ENCODE measurements at places on chromosomes 2 and 18.

- DNase-seq = no peak
Observed at GRCh38 chr2:176960736-176961520, 251.7 kb upstream of the HNRNPA3 start.

DNA sequence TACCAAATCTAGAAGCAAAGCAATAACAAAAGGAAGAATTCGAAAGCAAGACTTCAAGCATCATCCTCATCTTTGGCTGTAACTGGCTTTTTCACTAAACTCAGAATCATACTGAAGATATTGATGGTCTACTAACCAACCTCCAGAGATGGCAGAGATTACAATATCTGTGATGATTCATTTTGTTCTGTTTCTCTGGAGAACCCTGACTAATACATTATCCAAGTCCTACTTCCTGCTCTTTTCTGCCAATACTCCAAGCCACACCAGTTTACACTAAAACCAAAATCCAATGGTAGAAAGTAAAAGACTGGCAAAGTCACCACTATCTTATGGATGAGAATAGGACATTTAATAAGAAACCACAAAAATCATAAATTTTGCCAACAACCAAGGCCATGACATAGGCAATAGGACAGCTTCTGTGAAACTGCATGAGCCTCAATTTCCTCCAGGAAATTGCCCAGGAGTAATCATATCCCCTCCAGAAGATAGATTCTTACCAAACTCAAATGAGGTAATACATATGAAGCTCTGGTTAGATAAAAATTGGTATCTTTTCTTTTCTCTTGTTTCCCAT, 159.8 kb downstream of the METTL4 start:
- no peak for DNase-seq

DNA sequence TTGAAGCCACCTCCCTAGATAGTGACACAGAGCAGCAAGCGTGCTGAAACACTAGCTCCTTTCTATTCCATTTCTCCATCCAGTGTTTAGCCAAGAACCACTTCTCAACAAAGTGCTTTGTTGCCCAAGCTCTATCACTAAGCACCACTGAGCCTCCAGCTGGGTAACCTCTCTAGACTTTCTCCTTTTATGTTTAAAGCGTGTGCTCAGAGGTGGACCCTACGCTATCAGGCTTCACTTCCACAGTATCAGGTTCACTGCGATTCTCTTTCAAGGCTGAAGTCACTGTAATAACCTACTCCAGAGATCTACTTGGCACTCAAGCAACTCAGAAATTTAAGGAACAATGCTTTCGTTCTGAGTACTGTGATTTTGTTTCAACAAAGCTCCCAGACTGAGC, 197.9 kb downstream of the LNPK start:
- DNase-seq = peak; percentile 85

DNA sequence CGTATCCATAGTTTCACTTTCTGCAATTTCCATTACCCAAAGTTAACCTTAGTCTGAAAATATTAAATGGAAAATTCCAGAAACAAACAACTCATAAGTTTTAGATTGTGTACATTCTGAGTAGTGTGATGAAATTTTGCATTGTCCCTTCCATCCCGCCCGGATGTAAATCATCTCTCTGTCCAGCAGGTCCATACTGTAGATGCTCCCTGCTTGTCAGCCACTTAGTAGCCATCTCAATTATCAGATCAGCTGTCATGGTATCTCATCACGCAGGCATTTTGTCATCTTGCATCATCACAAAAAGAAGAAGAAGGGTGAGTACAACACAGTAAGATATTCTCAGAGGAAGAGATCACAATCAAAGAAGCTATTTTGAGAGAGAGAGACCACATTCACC, 185.0 kb upstream of the STK17B start:
- no peak for DNase-seq

DNA sequence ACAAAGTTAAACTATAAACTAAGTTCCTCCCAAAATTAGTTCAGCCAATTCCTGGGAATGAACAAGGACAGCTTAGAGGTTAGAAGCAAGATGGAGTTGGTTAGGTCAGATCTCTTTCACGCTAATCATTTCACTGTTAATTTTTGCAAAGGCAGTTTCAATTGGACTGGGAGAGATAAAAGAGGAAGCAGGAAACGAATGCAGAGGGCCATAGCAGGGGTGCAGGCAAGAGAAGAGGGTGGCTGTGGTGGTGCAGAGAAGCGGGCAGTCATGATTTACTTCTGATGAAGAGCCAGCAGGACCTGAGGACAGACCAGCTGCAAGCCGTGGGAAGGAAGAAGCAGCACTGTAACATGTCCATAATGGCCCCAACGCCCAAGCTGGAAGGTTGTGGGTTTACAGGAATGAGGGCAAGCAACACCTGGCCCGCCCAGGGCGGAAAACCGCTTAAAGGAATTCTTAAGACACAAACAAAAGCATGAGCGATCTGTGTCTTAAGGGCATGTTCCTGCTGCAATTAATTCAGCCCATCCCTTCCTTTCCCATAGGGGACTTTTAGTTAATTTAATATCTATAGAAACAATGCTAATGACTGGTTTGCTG, 4.1 kb upstream of the RMP24 start:
- no peak for DNase-seq

GRCh38 chr2:120486946-120487345, 141.0 kb downstream of the INHBB start:
- DNase-seq = no peak

DNA sequence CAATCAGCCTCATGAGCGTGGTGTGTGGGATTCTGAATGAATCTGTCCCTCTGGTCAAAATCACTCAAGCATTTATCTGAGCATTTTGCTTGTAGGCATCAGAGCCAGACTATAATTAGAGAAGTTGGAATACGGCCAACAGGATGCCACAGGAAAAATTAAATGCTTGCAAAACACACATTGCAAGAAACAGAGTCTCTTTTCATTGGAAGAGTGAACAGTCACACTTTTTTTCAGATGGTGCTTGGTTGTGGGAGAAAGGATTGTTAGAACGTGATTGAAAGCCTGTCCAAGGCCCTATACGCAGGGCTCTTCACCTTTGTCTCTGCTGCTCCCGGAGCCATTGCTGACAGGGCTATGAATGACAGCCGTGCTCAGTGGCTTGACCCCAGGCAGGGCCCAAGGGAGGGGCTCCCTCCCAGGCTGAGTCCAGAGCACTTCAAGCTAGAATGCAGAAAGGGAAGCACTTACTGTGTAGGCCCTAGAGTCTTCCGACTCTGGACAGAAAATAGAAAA, 59.8 kb downstream of the SNTG2 start:
- DNase-seq = peak; percentile 75

GRCh38 chr2:18544171-18544570, 16.3 kb downstream of the RDH14 start:
- no peak for DNase-seq

DNA sequence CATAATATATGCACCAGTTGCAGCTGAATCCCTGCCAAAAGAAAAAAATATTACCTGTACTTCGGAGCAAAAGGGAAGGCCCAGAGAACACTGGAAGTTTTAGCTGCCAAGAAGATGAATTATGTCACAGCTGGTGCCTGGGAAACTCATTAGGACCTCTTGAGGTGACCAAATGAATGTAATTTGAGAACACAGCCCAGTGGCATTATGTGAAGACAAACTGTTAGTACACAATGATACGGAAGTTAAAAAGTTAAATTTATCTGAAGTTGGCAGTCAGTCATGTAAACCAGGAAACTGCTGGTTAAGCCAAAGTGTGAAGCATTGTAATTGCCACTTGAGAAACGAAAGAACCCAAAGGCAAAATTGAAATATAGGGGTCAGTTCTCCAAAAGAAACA, 80.7 kb downstream of the EML4 start:
- DNase-seq = peak; percentile 81

- DNase-seq = peak; percentile 72
Observed at GRCh38 chr2:227703961-227704360, 13.9 kb downstream of the SLC19A3 start.

DNA sequence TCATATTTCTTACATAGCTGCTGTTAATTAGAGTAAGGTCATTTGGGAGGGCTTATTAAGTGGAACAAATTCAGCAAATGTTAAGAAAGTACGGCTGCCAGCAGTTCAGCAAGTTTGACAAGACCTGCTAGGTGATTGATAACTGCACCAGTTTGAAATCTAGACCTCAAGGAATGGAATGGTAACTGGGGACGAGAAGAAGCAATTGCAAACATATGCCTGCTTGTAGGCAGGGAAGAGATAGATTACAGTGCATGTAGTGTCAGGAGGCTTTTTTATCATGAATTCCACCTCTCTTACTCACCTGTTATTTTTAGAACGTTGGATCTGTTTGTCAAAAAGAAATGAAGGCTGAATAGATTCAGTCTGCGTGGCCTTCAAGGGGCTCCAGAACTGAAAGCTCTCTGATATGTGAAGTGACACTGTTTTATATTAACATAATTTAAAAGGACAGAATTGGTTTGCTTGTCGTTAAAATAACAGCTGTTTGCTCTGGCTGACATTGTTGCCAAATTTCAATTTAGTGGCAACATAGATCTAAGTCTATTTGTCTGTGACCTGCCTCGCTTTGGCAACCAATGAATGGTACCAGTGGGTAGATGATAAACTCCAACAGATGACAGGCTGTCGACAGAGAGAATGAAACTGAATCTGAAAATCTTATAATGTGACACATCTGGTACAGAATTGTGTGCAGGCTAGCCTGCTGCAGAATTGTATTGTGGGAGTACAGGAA, 199.3 kb downstream of the ZNF407 start:
- no peak for DNase-seq

- peak; percentile 78 for DNase-seq
Observed at GRCh38 chr2:240991378-240992263, 6.8 kb upstream of the SNED1 start.

GRCh38 chr2:74573747-74574562, 19.4 kb downstream of the DOK1 start:
- no peak for DNase-seq

GRCh38 chr18:31203096-31203793, 40.6 kb upstream of the DSC1 start:
- DNase-seq = no peak

DNA sequence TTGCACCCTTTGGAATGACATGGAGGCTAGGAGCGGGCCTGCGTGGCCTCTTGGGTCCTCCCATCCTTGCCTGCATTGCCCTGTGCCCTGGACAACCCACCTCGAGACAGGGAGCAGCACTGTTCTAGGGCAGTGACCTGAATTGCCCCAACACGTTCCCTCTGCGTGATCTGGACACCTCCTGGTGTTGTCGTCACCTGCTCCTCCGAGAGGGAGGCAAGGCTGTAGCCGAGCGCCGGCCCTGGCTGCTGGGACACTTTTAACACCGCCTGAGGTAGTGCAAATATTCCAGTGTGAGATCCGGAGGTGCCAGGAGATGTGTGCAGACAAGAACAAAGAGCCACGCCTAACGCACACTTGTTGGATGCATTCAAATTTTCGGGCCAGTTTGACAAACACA, 131.5 kb downstream of the SMAD7 start:
- no peak for DNase-seq

- DNase-seq = no peak
Observed at GRCh38 chr2:107635883-107636282, 190.8 kb upstream of the RGPD4 start.

DNA sequence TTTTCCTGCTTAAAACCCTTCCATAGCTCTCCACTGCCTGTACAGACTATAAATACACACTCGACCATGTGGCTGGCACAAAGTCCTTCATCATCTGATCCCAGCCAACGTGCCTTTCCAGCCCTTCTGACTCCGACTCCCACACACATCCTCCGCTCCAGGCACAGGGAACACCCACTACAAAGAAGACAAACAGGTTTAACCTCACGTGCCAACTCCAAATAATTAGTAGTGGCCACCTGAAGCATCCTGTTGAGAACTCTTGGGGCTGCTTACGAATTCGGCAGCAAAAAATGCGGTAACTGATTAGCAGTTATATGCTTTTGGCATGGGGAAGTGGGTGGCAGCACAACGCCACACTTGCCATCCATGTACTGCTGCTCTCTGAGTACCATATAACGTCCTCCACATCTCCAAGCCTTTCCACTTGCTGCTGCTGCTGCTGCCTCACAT, 12.1 kb downstream of the SPIRE1 start:
- DNase-seq = peak; percentile 94

DNA sequence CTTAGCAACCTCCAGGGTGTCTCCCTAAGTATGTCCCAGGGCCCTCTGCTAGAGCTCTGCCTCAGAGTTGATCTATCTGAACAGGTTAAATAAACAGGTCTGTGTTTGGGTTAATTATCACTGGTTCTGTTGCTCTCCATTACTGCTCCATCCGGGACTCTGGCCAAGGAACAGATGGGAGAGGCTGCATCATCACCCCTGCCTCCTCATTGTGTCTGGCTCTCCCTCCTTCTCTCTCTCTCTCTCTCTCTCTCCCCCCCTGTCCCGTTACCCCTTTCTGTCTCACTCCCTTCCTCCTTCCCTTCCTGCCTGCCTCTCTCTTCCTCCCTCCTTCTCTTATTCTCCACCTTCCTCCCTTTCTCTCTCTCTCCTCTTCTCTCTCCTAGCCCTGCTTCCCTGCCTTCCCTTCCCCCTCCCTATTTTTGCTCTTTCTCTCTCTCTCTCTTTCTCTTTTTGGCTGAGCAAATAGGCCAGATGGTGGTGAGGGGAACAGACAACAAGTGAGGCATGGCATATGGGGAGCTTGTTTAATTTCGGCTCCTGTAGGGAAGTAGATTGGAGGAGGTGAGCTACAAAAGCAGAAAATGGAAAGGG, 62.1 kb downstream of the SETBP1 start:
- DNase-seq = peak; percentile 65

DNA sequence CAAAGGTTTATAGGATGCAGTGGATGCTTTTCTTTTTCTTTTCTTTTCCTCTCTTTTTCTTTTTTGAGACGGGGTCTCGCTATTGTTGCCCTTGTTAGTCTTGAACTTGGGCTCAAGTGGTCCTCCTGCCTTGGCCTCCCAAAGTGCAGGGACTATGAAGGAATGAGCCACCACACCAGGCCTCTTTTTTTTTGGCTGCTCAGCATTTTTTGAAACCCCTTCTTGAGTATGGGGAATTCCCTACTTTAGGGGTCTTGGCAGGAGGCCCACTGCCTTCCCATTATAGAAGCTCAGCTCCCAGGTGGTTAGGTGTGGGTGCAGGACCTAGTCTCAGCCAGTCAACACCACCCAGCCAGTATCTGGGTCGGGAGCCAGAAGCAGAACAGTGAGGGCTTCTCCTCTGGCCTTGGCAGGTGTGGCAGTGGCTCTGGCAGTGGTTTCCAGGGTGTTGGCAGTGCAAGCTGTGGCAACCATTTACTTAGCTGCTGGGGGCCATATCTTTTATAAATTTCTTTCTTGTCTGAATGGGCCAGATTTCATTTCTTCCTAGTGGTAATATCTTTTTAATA, 51.4 kb upstream of the ACYP2 start:
- no peak for DNase-seq

DNA sequence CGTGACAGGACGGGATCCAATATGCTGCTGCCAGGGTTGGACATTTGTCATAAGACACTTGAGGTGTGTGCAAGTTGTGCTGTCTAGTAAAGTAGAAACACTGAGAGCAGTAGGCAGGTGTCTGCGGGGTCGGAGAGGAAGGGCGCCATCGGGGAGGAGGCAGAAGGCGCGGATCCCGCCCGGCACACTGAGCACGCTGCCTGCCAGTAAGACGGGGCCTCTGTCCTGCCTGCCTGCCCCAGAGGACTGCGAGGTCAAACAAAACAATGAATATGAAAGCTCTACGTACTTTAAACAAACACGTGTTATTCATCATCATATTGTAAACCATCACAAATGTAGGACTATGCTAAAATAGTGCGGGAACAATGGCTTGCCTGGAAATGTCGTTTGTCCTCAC, 349.3 kb upstream of the SALL3 start:
- DNase-seq = no peak

Data from DMS79 (cell line).